Muscle of leg (tissue), 16 donors: ENCODE measurements at places on chromosomes 2 and 18.

DNA sequence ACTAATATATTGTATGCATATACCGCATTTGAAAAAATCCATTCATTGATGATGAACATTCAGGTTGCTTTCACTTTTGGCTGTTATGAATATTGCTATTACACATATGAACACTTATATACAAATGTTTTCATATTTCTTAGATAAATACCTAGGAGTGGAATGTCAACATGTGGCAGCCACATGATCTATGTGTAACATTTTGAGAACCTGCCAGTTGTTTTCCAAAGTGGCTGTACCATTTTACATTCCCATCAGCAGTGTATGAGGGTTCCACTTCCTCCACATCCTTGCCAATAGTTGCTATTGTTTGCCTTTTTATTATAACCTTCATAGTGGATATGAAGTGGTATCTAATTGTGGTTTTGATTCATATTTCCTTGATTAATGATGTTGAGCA is 40.5 kb downstream of the CCDC85A start:
- H3K4me3 ChIP-seq = no peak overlapping the region
- H3K4me1 ChIP-seq = no peaks in the 10 kb centered on the region
- no peak for DNase-seq
- no peak overlapping the region for H3K27ac ChIP-seq
- no peaks in the 10 kb centered on the region for H3K27me3 ChIP-seq

DNA sequence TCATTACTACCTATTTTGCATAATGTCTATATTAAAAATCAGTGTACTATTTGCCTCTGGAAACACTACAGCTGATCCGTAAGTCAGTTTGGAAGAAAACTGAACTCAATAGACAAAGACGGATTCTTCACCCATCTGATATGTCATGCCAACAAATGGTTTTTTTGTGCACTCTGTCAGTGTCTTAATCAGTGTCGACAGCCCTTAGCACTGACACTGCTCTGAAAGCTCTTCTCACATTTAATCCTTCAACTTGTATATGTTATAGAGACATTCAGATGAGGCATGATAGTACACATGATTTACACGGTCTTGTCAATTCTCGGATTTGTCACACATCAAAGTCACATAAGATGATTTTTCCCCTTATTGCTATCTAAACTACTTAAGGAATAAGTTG is 347.5 kb upstream of the GALNT5 start:
- no peaks in the 10 kb centered on the region for H3K27me3 ChIP-seq
- no peak overlapping the region for H3K4me3 ChIP-seq
- DNase-seq = no peak

DNA sequence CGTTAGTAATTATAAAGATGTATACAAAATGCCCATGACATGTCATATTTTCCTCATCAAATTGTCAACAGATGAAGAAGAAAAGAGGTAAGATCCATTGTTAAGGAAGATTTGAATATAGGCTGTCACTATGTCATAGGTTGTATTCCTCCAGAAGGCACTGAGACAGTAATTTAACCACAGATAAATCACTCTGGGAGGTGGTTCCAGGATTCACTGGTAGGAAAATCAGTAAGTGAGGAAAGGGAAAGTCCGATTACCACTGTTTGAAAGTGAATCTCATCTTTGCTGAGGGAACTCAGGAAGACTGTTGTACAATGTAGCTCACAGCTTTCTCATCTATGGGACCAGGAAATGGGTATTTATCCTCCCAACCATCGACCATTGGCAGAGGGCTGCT is 152.8 kb upstream of the TMEFF2 start:
- H3K36me3 ChIP-seq = no peaks in the 10 kb centered on the region
- DNase-seq = no peak
- no peak overlapping the region for H3K27ac ChIP-seq
- no peak overlapping the region for H3K4me3 ChIP-seq
- no peaks in the 10 kb centered on the region for H3K27me3 ChIP-seq

DNA sequence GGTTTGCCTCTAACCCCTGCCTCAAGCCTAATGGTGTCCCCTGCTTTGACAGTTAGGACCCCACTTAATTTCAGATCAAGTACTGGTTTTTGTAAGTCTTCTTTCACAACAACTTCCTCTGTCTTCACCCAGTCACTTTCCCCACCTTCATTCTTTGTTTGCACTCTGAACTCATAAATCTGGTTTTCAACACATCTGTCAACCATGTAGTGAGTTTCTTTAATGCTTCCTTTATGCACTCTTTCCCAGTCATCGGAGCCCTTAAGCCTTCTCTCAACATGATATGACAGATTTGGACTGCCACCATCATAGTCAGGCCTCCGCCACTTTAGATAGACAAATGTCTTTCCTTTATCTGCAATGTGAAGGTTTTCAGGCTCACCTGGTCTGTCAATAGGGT is 109.1 kb downstream of the PLEKHA3 start:
- no peak for DNase-seq
- H3K4me1 ChIP-seq = no peaks in the 10 kb centered on the region
- H3K4me3 ChIP-seq = no peak overlapping the region
- no peak overlapping the region for H3K27ac ChIP-seq

DNA sequence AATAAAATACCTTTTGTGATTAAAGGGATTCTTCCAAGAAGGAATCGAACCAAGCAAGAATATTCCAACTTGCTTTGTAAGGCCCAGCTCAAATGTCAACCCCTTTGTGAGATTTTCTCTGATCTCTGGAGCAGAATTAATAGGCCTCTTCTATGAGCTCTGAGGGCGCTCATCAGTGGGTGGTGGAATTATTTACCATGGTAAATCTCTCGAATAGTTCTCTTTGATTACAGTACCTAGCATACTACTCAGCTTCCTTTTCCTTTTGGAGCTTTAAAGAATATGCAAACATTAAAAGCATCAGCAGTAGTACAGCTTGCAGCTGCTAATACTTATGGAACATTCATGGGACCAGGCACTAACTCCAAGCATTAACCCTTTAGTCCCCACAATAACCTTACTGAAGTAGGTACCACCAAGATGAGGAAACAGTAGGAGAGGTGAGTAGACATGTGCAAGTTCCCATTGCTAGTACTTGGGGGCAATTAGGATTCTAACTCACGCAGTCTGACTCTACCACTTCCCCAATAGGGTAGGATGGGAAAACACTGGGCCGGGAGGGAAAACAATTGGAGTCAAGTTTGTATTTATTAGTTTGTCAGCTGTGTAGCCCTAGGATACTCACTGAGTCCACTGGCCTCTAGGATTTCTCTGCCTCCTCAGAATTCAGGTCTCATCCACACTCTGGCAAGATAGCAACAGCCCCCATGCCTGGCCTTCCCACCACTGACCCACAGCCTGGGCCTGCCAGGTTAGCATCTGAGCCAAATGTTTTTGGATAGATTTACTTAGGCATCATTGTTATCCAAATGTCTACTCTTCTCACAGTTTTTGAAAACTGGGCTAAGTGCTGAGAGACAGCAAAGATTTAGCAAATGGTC is 21.7 kb downstream of the ADD2 start:
- H3K27ac ChIP-seq = no peak overlapping the region
- H3K27me3 ChIP-seq = peaks cover 2% of the 10 kb centered on the region
- H3K4me3 ChIP-seq = no peak overlapping the region
- peak; percentile 41 for DNase-seq
- H3K36me3 ChIP-seq = no peaks in the 10 kb centered on the region
- peaks cover 4% of the 10 kb centered on the region for H3K4me1 ChIP-seq

DNA sequence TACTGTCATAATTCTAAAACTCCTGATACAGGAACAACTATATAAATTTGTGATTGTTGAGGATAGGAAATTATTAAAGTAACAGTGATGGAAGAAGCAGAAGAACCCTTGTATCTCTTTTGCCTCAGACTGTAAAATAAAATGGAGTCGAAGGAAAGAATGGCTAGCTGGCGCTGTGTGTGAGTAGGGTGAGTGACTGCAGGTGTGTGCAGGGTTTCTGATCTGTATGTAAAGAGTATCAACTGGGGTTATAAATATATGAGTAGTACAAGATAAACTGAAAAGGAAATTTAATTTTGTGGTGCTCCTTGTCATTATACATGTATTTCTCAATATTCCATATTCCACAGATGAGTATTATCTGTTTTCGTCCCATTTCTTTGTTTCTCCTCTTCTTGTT is 15.2 kb downstream of the POLI start:
- DNase-seq = no peak
- H3K36me3 ChIP-seq = peaks cover 27% of the 10 kb centered on the region
- no peak overlapping the region for H3K4me3 ChIP-seq

- no peak overlapping the region for H3K27ac ChIP-seq
- no peaks in the 10 kb centered on the region for H3K27me3 ChIP-seq
- no peaks in the 10 kb centered on the region for H3K36me3 ChIP-seq
- no peak overlapping the region for H3K4me3 ChIP-seq
- H3K4me1 ChIP-seq = no peaks in the 10 kb centered on the region
- no peak for DNase-seq
Observed at GRCh38 chr2:185373229-185373628, 365.4 kb upstream of the FSIP2 start.

GRCh38 chr2:120226316-120226715 is 3.1 kb upstream of the TMEM185B start:
- DNase-seq = no peak
- peaks cover 15% of the 10 kb centered on the region for H3K4me1 ChIP-seq
- no peak overlapping the region for H3K4me3 ChIP-seq
- peaks cover 8% of the 10 kb centered on the region for H3K36me3 ChIP-seq
- no peak overlapping the region for H3K27ac ChIP-seq

DNA sequence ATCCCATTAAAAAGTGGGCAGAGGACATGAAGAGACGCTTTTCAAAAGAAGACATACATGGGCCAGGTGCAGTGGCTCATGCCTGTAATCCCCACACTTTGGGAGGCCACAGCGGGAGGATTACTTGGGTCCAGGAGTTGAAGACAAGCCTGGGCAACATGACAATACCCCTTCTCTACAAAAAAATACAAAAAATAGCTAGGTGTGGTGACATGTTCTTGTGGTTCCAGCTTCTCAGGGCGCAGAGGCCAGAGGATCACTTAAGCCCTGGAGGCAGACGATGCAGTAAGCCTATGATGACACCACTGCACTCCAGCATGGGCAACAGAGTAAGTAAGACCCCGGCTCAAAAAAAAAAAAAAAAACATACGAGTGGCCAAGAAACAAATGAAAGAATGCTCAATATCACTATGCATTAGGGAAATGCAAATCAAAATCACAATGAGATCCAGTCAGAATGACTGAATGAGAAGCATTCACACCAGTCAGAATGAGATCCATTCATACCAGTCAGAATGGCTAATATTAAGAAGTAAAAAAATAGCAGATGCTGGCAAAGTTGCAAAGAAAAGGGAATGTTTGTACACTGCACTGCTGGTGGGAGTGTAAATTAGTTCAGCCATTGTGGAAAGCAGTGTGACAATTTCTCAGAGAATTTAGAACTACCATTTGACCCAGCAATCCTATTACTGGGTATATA is 550.2 kb upstream of the SLC39A10 start:
- no peaks in the 10 kb centered on the region for H3K36me3 ChIP-seq
- no peak overlapping the region for H3K4me3 ChIP-seq
- no peak for DNase-seq
- H3K27ac ChIP-seq = no peak overlapping the region

DNA sequence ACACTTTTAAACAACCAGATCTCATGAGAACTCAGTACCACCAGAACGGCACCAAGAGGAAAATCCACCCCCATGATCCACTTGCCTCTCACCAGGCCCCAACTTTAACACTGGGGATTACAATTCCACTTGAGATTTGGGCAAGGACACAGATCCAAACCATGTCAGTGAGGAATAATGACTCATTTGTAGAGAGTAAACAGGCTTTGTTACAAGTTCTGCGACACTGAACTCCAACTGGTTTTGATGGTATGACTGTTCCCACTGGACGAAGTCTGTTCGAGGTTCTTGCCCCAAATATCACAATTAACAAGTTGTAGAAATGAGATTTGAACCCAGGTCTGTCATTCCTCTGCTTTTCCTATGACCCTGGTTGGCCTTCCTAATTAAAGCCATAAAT is 718.1 kb upstream of the ID2 start:
- no peak overlapping the region for H3K4me3 ChIP-seq
- no peaks in the 10 kb centered on the region for H3K36me3 ChIP-seq
- no peaks in the 10 kb centered on the region for H3K4me1 ChIP-seq

DNA sequence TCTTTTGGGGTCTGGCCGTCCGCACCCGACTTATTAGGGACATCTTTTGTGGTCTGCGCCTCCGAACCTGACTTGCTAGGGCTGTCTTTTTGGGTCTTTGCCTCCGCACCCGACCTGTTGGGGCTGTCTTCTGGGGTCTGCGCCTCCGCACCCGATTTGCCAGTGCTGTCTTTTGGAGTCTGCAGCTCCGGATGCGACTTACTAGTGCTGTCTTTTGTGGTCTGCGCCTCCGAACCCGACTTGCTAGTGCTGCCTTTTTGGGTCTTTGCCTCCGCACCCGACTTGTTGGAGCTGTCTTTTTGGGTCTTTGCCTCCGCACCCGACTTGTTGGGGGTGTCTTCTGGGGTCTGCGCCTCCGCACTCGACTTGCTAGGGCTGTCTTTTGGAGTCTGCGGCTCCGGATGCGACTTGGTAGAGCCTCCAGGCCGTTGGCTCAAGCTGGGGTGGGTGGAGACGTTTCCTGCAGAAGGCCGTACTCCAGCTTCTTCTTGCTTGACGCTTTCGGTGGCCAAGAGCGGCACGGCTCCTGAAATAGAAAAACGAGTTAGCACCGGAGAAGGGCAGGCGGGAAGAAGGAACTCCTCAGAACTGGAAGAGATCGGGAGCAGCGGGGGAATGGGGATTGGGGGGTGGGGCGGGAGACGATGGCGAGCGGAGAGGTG is 498 bp downstream of the TGOLN2 start:
- H3K27ac ChIP-seq = peak overlapping the region; percentile 100
- H3K4me3 ChIP-seq = peak overlapping the region; percentile 93
- DNase-seq = peak; percentile 70
- H3K36me3 ChIP-seq = peaks cover 30% of the 10 kb centered on the region
- peaks cover 24% of the 10 kb centered on the region for H3K4me1 ChIP-seq
- no peaks in the 10 kb centered on the region for H3K27me3 ChIP-seq

- no peak overlapping the region for H3K4me3 ChIP-seq
- H3K4me1 ChIP-seq = no peaks in the 10 kb centered on the region
- no peaks in the 10 kb centered on the region for H3K36me3 ChIP-seq
- DNase-seq = peak; percentile 3
- H3K27ac ChIP-seq = no peak overlapping the region
- no peaks in the 10 kb centered on the region for H3K27me3 ChIP-seq
Observed at GRCh38 chr2:22134421-22134820, 1010.7 kb downstream of the TDRD15 start.

DNA sequence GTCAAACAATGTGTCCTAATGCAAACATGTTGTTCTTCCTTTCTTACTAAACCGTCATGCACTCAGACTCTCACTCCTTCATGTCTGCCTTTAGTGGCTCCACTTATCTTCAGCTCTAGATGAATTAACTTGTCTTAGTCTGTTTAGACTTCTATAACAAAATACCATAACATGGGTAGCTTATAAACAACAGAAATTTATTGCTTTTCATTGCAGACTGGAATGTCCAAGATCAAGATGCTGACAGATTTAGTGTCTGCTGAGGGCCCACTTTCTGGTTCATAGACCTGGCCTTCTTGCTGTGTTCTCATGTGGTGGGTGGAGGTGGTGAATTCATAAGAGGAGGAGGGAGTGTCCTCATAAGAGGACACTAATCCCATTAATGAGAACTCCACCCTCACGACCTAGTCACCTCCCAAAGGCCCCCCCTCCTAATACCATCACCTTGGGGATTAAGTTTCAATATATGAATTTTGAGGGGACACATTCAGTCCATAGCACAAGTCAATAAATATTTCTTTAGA is 32.3 kb downstream of the RALBP1 start:
- H3K4me3 ChIP-seq = no peak overlapping the region
- H3K4me1 ChIP-seq = no peaks in the 10 kb centered on the region
- no peaks in the 10 kb centered on the region for H3K36me3 ChIP-seq
- no peak for DNase-seq
- H3K27me3 ChIP-seq = no peaks in the 10 kb centered on the region
